Stimulated activated CD8-positive, alpha-beta memory T cell treated with anti-CD3 and anti-CD28 coated beads, Interleukin-2, amount 100 ng/mL, for 48 hours (primary cell): ENCODE measurements at places on chromosomes 1 and 21.

- no peak for DNase-seq
Observed at GRCh38 chr1:210828996-210829596, 304.9 kb downstream of the KCNH1 start.

DNA sequence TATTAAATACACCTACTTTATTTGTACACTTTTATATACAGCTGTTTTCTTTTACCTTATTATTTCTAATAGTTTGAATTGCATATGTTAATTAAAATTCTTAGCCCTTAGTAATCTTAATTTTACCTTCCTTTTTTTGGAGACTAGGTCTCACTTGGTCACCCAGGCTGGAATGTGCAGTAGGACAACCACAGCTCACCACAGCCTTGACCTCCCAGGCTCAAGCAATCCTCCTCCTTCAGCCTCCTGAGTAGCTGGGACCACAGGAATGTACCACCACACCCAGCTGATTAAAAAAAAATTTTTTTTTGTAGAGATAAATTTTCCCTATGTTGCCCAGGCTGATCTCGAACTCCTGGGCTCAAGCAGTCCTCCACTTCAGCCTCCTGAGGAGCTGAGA is 15.0 kb upstream of the SDC3 start:
- DNase-seq: no peak

DNA sequence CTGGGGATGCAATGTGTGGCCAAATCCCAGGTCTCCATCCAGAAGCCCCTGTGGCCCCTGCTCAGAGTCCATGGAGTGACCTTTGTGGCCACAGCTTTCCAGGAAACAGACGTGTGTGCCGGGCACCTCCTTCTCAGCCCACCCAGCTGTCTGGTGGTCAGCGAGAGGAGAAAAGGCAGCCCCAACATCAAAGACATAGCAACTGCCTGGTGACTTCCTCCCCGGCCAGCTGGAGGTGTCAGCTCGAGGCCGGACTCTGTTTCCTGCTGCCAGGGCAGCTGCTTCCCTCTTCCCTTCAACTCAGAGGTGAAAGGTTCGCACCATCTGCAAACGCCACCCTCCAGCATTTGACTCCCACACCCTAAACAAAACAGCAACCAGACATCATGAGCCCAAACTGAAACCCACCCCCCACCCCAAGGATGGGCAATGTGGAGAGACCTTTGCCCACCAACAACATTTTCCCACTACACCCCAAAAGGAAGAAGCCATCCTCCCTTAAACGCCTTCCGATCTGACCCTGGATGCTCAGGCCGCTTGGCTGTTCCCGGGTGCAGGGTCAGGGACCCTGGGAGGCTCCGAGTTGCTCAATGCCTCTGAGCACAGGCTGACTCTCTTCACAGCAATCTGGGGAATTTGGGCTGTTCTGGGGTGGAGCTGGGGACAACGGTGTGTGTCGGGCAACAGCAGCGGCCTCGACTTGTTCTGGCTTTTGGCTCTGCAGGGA is 162.3 kb downstream of the PSMG1 start:
- DNase-seq: no peak

DNA sequence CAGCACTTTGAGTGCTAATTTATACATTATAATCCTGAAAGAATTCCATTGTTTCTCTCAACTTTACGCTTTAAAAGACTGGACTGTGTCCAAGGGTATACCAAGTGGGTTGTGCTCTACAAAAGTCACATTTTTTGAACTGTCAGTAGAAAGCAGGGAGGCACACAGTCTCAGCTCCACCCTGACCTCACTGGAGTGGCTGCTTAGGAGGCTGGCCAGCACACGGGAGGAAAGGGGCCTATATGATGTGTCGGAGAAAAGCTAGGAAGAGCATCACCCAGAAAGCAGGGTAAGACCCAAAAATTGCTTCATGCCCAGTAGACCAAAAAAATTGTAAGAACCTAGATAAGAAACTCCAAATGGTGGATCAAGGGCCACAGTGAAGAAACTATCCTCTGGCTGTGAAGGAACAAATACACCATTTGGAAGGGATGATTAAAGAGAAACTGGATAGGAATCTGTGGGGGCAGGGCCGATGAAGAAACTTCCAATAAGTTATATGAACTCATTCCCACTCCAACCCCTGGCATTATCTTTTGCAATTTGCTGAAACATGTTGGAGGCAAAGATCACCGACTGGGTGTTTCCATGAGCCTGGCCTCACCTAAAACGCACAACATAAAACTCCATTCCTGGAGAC is 1.9 kb downstream of the S100A10 start:
- no peak for DNase-seq

- DNase-seq: no peak
Observed at GRCh38 chr1:62288224-62288623, 31.0 kb downstream of the KANK4 start.

DNA sequence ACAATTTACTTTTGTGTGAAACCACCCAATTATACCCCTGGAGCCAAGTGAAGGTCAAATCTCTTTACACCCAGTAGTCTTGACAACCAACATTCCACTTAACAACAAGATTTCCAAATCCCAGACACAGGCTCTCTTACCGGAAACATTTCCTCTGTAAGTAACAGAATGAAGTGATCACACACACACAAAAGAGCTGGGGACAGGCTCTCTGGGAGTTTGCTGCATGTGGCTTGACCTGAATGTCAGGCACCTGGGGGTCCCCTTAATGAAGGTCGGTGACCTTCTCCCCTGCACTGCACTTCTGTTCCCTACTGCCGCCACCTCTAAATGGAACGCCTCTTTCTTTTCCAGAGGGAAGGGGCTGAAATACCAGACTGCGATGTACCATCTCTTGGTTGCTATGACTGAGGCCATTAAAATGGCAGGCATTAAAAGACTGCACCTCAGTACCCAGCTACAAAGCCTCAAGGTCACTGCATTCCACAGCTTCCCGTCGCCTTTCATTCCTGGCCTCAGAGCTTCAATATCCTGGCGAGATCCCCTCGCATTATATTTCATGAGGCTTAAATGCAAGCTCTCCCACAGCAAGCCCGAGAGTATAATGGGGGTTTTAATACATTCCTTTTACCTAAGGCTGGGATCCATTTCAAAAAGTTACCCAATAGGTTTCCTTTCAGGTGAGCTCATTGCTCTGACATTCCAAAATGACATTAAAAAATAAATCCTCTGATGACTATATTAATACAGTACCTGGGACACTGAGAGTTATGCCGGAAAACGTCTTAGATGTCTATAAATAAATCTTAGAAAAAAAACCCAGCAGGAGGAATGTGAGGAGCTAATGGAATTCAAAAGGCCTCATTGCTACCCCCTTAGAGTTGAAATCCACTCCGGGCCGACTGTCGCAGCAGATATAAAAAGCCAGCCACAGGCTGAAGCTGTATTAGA is 90.9 kb upstream of the DIRAS3 start:
- DNase-seq: no peak

DNA sequence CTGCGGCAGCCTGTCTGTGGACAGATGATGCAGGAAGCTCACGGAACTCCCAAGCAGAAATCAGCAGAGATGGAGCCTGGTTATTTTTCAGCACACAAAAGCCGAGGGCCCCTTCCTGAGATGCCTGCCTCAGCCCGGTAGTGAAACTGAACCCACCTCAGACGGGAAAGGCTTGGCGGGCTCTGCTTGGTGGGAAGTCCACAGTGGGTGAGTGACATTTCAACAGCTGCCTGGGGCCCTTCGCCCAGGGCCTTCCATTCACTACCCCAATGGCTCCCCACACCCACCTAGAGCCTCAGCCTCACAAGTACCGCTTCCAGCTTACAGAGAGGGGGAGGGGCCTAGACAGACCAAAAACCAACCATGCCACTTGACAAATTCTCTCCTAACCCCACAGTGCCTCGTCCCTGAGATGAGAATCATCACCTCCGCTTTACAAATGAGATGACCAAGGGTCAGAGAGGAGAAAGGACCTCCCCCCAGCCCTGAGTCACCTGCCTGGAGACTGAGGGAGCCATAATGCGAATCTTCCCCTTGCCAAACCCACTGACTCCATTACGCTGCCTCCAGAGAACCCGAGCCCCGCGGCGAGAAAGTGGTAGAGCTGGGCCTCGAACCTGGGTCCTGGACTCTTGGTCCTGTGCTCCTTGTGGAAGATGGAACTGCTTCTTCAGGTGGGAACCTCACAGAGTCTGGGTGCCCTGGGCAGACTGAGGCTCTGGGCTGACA is 3.4 kb upstream of the ECE1 start:
- DNase-seq: peak; percentile 80

DNA sequence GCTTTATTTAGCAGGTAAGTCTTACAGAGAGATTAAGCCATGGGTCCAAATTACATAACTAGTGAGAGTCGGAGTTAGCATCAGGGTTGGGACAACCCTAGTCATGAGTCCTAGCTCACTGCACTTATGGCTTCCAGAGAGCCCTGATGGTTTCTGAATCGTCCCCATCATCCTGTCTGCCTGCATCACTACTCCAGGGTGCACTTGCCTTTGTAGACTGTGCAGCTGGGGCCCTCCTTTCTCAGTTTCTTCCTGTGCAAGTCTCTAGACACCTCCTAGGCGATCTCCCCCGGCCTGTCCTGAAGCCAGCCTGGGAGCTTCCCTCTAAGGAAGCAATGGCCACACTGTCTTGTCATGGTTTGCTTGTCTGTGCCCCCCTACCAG is 37.1 kb downstream of the KIAA0040 start:
- DNase-seq: no peak

- no peak for DNase-seq
Observed at GRCh38 chr21:41834252-41834925, 44.8 kb downstream of the PRDM15 start.

- no peak for DNase-seq
Observed at GRCh38 chr21:36783612-36784374, 84.9 kb downstream of the SIM2 start.

GRCh38 chr1:169623132-169623926 is 6.6 kb downstream of the SELP start:
- DNase-seq: no peak

- DNase-seq: no peak
Observed at GRCh38 chr1:8663915-8664329, 153.5 kb downstream of the RERE start.

DNA sequence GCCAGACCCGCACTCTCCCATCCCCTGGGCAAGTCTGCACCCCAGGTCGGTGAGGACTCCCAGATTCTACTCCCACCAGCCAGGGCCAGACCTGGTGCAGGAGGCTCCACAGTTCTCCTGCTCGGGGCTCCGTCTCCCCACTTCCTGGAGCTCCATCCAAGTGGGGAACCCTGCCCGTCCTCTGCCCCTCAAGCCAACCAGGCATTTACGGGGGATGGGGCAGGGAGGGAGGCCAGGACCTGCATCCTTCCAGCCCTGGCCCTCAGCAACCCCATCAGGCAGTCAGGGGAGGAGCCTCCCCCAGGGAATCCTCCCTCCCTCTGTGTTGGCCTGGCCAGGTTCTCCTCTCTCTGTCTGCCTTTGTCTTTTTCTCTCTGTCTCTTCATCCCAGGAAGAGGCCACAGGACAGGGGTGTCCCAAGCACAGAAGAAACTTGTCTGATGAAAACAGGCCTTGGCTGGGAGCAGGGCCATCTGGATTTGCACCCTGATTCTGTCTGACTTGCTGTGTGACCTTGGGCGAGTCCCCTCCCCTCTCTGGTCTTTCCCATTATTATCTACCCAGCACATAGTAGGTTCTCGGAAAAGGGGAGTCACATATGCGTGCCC is 18.5 kb upstream of the EPHA2 start:
- no peak for DNase-seq

DNA sequence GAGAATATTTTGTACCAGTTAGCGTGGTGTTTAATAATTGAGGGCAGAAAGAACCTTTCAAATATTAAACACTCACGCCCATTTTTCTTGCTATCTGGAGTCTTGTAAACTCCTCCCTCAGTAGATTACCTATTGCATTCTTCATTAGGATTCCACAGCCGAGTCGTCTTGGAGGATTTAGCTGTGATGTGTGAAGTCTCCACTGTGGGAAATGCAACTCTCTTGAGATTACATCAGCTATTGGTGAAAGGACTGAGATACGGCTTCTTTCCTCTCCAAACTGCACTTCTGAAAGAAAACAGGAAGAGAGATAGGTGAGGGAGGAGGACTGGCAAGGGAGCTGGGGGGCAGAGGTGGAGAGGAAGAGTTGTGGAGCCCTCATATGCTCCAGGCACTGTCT is 36.1 kb downstream of the ACTA1 start:
- no peak for DNase-seq

- DNase-seq: no peak
Observed at GRCh38 chr1:41695118-41695745, 210.7 kb upstream of the EDN2 start.

DNA sequence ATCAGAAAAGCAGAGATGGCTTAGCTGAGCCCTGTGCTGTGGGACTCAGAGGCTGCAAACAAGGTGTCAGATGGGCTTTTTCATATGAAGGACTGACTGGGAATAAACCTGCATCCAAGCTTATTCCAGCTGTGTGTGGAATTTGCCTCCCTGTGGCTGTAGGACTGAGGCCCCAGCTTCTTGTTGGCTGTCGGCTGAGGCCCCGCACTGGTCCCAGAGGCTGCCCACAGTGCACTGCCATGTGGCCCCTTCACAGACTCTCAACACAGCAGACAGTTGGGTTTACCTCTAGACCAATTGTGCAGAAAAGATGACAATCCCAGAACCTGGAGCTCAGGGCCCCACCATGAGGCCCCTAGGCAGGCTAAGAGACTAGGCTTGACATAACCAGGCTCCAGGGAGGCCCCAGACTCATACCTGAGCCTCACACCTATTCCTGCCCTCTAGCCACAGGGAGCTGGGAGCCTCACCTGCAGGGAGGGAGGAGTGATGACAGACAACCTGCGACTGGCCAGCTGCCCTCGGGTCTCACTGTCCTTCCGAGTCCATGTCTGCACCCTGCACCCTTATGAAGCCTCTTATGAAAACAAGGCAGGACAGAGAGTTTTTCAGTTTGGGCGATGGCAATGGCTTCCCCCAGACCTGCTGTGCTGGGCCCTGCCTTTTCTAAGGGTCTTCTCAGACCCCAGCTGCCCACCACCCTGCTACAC is 615.5 kb downstream of the NPHP4 start:
- no peak for DNase-seq

- no peak for DNase-seq
Observed at GRCh38 chr21:21688889-21689288, 690.7 kb downstream of the NCAM2 start.

DNA sequence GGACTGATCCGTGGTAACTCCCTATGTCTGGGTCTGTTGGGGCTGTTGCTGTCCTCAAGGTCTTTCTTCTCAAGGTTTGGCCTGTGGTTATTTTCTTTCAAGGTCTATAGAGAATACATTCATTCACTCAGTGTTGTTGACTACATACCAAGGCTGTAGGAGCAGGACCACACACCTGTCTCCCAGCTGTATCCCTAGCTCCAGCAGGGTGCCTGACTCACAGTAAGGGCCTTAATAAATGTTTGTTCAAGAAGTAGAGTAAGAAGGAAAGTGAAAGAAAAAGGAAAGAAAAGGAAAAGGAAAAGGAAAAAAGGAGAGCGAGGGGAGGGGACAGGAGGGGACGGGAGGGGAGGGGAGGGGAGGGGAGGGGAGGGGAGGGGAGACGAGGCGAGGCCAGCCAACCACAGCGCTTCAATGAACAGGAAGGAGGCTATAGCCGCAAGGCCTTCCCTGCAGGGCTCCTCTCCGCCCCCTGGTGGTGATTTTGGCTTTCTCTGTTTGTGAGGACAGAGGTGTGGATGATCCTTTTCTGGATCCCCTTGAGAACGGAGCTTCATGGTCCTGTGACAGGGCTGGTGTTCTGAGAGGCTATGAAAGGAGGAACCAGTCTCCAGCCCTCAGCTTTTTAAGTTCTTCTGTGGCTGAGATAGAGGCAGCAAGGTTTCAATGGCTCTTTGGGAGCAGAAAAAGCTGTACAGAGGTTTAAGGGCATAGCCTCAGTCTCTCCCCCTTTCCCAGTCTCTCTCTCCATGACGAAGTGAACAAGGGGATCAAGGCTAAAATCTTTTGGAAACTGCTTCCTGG is 30.6 kb upstream of the LCE5A start:
- DNase-seq: peak; percentile 62
